Tongue (tissue), 3 donors: ENCODE measurements at places on chromosomes 5 and 9. TPM values are rescaled to one million over a fixed set of nuclear protein-coding genes. Genes with fewer than 3 reads are reported as not detected.

MROH2B gene
- total RNA-seq = not detected

- no peak for DNase-seq
These were observed 63.8 kb upstream of the RARS1 start for GRCh38 chr5:168422431-168422830.

DIAPH1 gene
- 33.2 TPM for total RNA-seq

GRCh38 chr9:101062686-101063085 lies 34.2 kb downstream of the PLPPR1 start:
- no peak for DNase-seq

PCDHB9 gene
- total RNA-seq = 1.7 TPM

DNA sequence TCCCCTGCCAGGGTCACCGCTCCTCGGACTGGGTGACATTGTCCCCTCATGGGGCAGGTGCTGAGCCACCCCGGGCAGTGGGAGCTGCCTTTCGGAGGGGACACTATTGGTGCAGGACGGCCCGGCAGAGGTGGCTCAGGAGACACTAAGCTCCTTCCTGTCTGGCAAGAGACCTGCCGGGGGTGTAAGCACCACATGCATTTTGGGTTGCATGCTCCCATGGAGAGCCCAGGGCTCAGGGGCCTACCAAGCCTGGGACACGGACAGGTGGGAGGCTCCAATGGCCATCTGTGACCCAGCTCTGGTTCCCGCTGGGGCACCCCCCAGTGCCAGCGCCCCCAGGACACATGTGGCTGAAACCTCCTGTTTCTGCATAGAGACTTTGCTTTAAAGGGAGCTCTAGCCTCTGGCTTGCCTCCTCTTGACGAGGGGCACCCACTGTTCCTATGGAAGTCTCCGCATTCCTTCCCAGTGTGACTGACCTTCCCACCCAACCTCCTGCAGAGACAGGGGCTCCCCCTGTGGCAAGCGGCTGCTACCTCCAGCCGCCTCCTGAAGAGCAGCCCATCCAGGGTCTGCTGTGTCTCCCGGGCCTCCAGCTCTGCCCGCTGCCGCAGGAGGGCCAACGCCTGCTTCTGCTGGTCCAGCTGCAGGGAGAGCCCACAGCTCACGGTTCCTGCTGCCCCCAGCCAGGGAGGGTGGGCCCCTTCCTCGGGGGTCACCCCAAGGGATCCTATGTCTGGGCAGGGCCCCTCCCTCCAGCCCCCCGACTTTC lies 28.1 kb downstream of the CCDC187 start:
- DNase-seq = no peak

DNA sequence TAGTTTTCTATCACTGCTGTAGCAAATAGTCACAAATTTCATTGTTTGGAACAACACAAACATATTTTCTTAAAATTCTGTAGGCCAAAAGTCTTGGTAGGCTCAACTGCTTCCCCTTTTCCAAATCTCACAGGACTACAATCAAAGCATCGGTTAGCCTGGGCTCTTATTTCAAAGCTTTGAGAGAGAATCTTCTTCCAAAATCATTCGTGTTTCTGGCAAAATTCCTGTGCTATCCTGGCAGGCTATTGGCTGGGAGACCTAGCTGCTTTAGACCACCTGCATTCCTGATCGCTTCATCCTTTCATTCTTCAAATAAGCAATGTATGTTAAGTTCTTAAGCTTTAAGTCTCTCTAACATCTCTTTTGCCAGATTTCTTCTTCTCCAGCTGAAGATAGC lies 629.8 kb upstream of the CDH18 start:
- DNase-seq = peak; percentile 7

GRCh38 chr9:94147776-94148175 lies 63.5 kb downstream of the PTPDC1 start:
- DNase-seq = no peak

ARL14EPL gene
- not detected for total RNA-seq

DNA sequence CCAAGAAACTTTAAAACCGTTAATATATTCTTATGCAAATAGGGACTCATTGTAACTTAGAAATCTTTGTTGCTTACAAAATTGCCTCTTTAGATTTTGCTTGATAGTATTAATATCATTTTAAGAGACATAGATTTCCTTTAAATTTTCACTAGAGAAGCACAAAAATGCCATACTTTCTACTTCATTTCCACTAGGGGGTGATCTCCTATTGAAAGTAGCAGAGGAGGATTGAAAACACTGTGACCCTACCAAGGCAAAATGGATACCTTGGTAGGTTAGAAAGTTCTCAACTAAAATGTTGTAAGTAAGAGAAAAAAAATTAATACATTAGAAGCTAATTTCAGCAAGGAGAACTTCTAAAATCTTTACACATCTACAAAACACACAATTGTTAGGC lies 204.9 kb downstream of the CHSY3 start:
- peak; percentile 22 for DNase-seq

IFNA13 gene
- not detected for total RNA-seq

GPR21 gene
- 2.6 TPM for total RNA-seq

DNA sequence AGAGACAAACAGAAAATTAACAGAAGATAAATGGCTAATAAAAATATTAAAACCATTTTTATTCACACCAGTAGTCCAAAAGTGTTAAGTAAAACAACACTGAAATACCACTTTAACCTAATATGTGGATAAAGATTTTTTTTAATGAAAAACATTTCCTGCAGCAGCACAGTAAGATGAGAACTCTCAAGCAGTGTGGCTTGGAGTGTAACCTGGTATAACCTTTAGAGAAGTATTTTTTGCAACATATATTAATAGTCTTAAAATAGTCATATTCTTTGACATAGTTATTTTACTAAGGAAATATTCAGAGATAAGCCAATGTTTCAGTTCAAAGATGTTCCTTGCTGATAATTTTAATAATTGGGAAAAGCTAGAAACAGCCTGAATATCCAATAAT lies 644.4 kb downstream of the PDE4D start:
- no peak for DNase-seq

ABLIM3 gene
- total RNA-seq = 25.4 TPM

- DNase-seq = peak; percentile 60
These were observed at the start of gene NR2F1-AS1 for GRCh38 chr5:93580927-93581445. NR2F1-AS1 (minus strand) TSS chr5:93581219.

DNA sequence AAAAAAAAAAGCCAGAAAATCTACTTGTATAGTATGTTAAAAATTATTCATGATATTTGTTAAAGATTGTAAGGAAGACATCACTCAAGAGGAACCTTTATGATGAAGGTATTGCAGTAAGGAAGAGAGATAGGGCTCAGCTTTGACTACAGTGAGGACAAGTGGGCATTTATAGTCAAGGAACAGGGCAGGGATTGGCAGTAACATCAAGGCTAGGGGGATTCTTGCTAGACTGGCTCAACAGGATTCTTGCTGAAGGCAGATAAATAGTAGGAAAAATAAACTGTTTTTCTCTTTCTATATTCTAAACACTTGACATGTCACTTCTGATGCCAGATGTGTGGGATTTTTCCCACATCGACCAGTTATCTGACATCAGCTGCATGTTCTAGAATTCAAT lies 96.7 kb downstream of the ITGA1 start:
- no peak for DNase-seq

GRCh38 chr9:16133556-16134227 lies 580.8 kb downstream of the CCDC171 start:
- DNase-seq = peak; percentile 76

GRCh38 chr9:18245911-18246310 lies 228.0 kb upstream of the ADAMTSL1 start:
- peak; percentile 81 for DNase-seq

DNA sequence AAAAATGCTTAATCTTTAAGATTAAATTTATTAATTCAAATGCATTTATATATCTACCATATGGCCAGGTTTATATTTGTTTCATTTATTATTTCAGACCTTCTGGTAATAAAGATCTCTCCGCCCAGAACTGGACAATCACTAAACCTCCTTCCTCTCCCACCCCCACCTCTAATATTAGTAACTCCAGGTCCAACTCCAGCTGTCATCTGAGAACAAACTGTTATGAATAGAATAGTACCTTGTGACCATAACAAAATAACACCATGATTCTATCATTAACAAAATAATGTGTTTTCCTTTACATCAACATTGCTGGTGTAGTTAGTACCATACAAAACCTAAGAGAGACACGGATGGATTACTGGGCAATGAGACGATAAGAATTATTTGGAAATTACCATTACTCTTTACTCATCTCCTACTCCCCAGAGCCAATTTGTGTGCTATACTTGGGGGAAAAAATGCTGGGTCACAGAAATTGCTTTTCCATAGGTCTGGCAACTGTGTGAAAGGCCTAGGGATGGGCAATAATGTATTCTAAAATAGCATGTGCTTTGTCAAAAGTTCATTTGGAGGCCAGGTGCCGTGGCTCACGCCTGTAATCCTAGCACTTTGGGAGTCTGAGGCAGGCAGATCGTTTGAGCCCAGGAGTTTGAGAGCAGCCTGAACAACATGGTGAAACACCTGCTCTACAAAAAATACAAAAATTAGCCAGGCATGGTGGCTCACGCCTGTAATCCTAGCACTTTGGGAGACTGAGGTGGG lies 186.1 kb downstream of the ENC1 start:
- DNase-seq = peak; percentile 38

GRCh38 chr9:117488659-117489058 lies 73.8 kb upstream of the ASTN2 start:
- no peak for DNase-seq

SV2C gene
- total RNA-seq = 0.31 TPM
